ENCODE measurements at places on chromosomes 2 and 18.

GRCh38 chr2:73260338-73260984 is 23.8 kb downstream of the FBXO41 start:
- DNase-seq: no peak

DNA sequence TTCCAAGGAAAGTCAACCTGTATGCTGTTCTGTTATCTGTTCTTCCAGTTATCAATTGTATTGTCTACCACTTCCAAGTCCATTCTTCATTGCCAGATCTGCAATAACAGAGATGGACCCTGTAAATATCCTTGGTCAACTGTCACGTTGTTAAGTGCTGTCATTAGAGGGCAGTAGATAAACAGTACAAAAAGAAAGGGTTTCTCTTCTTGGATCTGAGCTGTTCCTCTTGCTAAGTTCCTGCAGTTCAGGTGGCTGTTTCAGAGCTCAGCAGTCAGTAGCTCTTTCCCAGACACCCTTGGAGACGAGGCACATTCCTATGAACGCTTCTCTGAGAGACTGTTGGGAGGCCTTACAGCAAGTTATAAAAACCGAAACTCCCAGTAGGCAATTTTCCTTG is 957.1 kb upstream of the CHAC2 start:
- no peak for DNase-seq

DNA sequence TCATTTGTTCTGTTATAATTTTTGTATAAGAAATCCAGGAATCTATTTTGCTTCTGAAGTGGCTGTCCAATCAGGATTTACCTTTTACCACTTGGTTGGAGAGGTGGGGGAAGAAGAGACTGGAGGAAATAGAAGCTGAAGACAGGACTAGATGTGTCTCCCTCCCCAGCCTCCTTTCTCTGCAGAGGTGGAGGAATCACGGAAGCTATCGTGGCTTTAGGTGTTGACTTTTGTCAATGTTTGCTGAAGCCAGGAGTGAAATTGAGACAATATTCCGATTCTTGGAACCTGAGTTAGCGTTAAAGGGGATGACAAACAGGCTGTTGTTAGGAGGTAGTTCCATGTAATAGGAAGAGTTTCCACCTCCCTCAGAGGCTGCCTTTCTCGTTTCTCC is 43.5 kb downstream of the PDCL3 start:
- no peak for DNase-seq

DNA sequence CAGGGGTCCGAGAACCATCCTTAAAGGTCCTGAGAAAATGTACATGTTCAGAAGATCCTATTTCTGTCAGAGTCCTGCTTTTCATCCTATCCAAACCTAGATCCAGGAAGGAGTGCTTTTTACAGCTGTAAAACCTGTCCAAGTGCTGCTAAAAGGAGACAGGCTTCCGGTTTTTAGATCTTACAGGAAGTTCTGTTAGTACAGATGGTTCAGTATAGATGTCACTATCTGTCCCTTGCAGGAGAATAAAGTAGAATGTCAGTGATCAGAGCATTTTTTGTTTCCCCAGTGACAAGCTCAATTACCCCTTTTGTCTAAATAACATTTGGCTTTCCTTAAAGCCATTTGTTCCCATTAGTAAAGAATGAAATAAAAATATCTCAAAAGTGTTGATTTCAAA is 98.3 kb downstream of the NRP2 start:
- no peak for DNase-seq

DNA sequence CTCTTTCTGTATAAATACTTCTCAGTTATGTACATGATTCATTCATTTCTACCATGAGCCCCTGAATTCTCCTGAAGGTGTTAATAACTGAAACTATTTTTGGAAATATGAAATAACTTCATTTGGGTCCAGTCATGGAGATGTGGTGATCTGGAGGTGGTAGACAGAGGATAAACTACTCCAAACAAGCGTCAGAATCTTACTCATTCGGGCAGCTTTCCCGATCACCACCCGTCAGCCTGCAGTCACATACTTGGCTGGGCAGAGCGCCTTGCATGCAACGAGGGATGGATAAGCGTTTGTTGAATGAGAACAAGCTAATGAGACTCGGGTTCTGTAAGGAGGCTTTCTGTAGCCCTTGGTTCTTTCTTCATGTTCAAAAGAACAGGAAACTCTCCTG is 222.7 kb downstream of the CD226 start:
- DNase-seq: no peak

DNA sequence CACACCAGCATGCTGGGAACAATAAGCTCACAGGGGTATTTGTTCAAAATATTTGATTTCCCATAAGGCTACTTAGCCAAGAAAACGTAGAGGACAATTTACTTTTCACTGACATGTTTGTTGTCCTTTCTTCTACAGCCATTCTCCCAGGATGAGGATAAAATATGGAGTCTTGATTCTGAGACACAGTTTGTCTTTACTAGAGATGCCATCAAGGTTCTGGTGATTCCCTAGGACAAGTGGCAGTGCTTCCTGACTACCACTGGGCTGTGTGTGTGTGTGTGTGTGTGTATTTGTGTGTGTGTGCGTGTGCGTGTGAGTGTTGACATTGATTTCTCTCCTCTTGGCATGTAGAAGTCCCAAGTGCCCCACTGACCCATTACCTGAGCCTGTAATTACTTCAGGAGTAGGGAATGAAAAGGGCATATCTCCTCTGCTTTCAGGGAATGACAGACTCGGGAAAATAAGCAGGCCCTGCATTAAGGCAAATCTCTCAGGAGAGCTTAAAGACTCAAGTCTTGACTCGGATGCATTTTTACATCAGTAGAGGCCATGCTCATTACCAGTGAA is 761.6 kb downstream of the DCC start:
- DNase-seq: no peak

GRCh38 chr2:173150963-173151362 is 75.3 kb downstream of the MAP3K20 start:
- DNase-seq: no peak

DNA sequence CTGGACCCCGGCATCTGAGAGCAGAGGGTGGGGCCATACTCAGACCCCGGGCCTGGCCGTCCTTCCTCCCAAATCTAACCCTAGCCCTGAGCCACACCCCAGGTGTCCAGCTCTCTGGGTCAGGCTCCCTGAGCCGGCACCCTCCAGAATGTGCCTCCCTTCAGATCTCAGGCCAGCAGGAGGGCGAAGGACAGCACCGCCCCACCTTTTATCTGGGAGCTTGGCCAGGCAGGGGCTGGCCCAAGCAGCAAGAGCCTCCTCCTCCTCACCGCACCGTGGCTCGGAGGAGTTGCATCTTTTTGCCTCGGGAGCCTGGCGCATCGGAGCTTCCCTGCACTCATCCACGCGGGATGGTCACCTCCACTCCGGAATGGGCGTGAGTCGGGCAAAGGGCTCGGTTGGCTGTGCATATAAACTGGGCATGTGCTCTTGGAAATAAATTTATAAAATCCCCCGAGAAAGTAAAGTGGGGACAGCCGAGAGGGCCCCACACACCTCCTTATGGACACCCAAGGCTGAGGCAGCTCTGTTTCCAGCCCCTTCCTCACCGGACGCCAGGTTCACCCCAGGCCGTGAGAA is 69.1 kb upstream of the CTDP1 start:
- no peak for DNase-seq

DNA sequence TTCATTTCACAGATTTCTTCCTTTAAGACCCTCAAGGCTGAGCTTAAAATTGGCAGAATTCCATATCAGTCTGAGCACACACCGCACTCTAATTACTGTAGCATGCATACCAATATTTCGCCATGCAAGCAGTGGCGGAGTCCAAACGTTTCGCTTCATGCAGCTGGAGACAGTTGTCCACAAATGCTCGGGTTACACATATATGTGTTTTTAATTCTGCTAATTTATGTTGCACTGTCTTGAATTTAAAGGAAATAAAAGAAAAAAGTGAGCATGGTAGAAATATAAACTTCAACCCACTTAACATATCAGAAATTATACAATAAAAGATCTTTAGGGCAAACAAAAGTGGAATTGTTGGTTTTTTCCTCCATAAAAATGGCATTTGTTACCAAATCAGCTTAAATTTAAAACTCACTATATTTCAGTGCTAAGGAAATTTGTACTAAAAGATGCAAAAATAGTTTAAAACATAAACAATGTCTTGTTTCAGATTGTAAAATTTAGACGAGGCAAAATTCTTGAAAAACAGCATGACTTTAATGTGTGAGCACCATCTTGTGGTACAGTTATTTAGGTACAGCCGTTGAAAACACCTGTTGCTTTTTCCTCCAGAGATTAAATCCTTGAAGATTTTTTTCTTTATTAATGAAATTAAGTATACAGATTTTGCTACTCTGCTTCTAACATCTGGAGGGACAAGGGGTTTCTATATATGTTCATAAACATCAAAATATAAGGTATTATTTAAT is 24.1 kb upstream of the KANSL1L start:
- no peak for DNase-seq

DNA sequence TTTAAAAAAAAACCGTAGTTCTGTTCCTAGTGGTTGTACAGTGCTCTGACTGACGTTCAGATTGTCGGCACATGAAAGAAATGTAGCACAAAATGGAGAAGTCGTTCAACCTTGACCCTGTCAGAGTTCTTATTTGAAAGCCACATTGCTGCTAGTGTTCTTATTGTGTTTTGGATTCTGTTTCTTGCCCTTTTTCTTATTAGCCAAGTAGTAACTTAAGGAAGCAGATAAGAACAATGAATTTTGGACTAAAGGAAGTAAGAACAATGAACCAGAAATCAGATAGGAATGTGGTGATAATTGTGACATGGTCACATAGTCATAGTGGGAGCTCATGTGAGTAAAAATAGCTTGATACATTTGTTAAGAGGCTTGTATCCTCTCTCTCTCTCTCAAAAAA is 45.9 kb downstream of the RPIA start:
- no peak for DNase-seq

DNA sequence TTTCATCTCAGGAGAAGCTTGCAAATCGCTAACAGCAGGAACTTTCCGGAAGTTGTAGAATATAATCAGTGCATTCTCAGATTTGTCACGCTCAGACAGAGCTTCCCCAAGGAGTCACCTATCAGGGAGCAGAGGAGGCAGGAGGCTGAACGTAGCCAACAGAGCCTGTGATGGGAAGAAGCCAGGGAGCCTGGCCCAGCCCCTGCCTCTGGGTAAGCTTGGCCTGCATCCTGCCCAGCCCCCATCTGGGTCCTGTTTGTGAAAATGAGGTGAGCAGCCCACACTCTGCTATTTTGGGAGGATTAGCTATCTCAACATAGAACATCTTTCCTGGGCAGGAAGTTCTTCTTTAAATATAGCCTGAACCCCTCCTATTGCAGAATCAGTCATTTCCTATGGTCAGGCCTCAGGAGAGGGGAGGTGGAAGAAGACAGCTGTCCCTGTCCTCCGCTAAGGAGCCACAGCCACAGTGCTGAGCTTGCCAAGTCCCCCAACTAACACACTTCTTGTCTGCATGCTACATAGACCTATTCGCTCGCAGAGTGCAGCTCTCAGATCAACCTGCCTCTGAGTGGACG is 19.2 kb upstream of the PKDCC start:
- no peak for DNase-seq

DNA sequence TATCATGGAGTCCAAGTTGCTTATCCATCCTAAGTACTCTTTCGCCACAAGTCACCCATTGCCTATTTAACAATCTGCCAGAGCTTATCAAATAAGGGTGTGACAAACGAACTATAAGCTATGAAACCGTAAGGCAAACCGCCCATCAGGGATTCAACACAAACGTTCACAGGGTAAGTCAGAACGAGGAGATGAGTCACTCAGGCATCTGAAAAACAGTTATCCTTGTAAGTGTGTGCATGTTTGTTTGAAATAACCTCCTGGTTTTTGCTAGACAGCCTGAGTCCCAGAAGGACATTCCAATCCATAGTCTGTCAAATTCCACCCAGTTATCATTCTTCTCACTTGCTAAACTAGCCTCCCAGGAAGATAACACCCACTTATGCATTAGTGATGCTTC is 299.1 kb downstream of the PAX3 start:
- DNase-seq: no peak

DNA sequence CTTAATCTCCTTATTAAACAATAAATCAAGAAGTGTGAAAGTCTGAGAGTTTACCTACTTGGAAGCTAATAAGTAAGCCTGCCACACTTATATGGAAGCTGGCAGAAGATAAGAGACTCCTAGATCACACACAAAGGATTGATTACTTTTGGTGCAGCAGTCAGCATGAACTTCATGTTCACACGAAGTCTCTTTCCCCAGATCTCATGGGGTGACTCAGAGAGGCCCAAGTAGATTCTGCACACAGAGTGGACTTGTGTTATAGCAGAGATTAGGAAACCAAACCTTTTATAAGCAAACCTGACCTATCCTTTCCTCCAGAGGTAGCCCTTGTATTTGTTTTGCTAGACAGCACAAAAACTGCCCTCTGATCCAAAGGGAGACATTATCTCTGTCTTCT is 9.9 kb upstream of the GAREM1 start:
- no peak for DNase-seq

- no peak for DNase-seq
Observed at GRCh38 chr18:28127228-28127627, 49.7 kb downstream of the CDH2 start.

- no peak for DNase-seq
Observed at GRCh38 chr2:111990375-111990774, 64.7 kb upstream of the TMEM87B start.

GRCh38 chr2:72149556-72150156 is 2.0 kb upstream of the CYP26B1 start:
- no peak for DNase-seq

- DNase-seq: no peak
Observed at GRCh38 chr2:239605976-239606375, 205.2 kb upstream of the HDAC4 start.

- peak; percentile 20 for DNase-seq
Observed at GRCh38 chr18:49227441-49228165, 232.8 kb downstream of the DYM start.

DNA sequence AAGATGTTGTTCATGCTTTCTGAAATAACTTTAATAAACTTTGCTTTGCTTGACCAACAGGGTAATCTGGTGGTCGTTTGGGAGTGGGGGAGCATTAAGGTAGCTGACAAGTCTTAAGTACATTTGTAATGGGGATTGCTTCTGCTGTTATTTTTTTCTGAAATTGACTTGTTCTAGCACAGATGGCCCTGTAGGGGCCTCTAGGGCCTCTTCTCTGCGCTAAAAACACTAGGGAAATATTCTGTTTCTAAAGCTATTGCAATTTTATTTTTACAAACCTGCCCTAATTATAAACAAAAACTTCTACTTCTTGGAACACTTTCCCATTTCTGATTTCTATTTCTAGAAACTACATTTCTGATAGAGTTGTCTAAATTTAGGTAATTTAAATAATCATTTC is 191.3 kb upstream of the KCNJ3 start:
- DNase-seq: no peak

- no peak for DNase-seq
Observed at GRCh38 chr2:207970826-207971180, 54.5 kb downstream of the PLEKHM3 start.

- no peak for DNase-seq
Observed at GRCh38 chr18:11719621-11720020, 30.6 kb downstream of the GNAL start.

DNA sequence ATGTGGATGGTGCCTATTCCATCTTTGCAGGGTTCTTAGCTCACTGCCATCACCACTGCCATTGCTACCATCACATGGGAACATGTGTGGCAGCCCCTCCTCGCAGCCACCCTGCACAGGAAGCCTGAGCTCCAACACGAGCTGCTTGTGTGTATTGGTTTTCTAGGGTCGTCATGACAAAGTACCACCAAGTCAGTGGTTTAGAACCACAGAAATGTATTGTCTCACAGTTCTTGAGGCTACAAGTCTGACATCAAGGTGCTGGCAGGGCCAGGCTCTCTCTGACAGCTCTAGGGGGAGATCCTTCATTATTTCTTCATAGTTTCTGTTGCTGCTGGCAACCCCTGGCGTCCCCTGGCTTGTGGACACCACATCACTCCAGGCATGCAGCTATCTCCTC is 10.3 kb upstream of the IL1R2 start:
- no peak for DNase-seq
